Thymus (tissue), 14 donors: ENCODE measurements at places on chromosomes 12 and 14.

GRCh38 chr12:19704966-19705365 is 265.7 kb downstream of the AEBP2 start:
- no peak for DNase-seq

DNA sequence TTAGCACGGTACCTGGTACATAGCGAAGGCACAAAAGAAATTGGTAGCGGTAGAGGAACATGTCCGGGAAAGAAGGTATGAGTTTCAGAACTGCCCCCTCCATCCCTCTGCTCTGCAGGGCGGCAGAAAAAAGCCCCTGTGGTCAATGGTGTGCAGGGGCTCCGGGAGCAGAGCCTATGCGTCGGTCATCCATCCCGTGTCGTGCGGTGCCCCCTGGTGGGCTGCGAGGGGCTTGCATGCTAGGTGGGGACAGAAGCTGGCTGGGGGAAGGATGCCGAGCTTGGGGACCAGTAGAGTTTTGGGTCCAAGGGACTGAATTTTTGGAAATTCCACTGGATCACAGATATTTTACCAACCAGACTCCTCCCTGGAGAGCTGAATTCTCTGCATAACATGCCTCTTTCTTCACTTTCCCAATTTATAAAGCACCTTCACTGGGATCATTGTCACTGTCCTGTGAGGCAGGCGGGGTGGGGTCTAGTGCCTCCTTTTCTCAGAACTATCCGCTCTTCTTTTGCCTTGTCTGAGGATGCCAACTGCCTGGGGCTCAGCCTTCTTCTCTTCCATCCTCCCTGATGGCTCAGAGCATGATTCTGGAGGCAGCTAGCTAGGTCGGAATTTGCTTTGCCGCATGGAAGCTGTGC is 148.7 kb downstream of the SMOC1 start:
- DNase-seq = peak; percentile 3

GRCh38 chr12:125355614-125356013 is 290.4 kb downstream of the AACS start:
- no peak for DNase-seq

GRCh38 chr12:93978553-93978952 is 169.8 kb upstream of the PLXNC1 start:
- DNase-seq = no peak

DNA sequence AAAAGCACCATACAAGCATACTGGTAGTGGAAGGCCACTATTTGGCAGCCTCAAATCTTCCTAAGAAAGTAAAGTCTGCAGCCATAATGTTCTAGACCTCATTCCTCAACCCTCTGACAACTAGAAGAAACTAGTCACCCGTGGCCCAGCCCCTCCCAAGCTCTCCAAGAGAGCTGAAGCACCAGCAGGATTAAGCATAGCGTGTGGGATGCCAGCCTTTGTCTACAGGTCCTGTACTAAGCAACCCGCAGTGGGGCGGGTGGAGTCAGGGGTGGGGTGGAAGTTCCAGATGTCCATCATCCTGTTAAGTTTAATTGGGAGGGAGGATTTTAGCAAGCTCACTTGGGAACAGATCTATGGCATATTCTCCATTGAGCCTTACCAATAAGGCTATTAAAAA is 14.2 kb downstream of the SLC11A2 start:
- DNase-seq = no peak

DNA sequence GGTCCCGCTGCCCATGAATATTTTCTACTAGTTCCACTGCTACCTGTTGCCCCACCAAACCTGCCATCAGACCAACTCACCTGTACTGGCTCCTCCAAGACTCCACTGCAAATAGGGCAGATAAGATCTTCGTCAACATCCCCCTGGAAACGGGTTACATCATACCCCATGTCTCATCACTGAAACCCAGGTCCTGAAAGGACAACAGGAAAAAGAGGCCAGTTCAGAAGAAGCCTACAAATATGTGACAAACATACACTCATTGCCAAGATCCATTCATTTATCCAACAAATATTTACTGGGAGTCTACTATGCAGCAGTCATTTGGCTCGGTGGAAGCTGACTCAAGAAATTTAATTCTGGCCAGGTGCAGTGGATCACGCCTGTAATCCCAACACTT is 7.8 kb downstream of the RNF41 start:
- DNase-seq = no peak
